ENCODE measurements at places on chromosomes 2 and 18.
A peak's percentile ranks its signal among the peaks of the same experiment; 100 is the strongest.

DNA sequence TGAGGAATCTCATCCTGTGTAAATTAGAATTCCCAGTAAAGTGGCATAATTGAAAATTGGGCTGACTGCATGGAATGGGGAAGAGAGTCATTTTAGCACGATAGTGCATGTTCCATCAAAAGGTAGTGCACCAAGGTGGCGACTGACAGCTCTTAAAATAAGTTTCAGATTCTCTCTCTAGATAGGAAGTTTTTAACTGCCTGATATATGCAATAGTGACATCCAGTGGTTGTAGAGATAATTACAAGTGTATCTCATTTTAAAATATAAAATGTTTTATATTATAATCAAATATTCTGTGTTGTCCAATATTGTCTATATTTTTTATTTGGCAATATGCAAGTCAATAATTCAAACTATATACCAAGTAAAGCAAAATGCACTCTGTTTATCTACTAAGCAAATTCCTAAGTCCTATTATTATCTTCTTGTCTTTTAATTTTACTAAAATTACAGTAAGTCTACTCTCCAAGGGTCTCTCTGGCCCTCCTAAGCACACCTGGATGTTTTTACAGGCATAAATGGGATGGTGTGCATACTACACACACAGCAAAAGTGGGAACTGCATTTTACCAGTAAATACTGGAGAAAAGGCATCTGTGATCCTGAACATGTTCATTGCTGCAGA is 397.7 kb upstream of the HNRNPA3 start:
- H3K36me3 ChIP-seq, result no peaks in the 10 kb centered on the region
- no peak overlapping the region for H3K27ac ChIP-seq
- DNase-seq, result no peak
- no peak overlapping the region for H3K4me3 ChIP-seq

- no peaks in the 10 kb centered on the region for H3K27me3 ChIP-seq
- H3K27ac ChIP-seq, result no peak overlapping the region
- H3K36me3 ChIP-seq, result no peaks in the 10 kb centered on the region
- no peak overlapping the region for H3K4me3 ChIP-seq
Measured at GRCh38 chr2:67526283-67526682, 129.2 kb downstream of the ETAA1 start.

DNA sequence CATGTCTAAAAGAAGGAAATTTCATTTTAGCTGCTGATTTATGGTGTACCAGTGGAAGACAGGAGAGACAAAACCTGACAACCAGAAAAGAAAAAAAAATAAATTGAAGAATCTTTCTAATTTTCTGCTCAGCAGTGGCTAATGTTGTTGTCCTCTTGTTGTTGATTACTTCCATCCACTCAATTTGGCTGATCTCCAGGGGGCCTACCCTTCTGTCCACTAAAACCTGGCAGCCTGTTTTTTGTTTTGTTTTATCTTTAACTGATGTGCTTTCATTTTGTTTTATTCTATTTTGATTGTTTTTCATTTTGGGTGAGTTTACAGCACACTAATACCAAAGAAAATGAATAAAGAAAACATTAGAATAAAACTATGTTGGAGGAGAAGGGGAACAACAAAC is 27.4 kb downstream of the TFPI start:
- no peak for DNase-seq
- H3K4me1 ChIP-seq, result no peaks in the 10 kb centered on the region

- H3K4me1 ChIP-seq, result no peaks in the 10 kb centered on the region
- H3K36me3 ChIP-seq, result no peaks in the 10 kb centered on the region
- DNase-seq, result no peak
Measured at GRCh38 chr18:38879871-38880270, 1314.3 kb upstream of the CELF4 start.

DNA sequence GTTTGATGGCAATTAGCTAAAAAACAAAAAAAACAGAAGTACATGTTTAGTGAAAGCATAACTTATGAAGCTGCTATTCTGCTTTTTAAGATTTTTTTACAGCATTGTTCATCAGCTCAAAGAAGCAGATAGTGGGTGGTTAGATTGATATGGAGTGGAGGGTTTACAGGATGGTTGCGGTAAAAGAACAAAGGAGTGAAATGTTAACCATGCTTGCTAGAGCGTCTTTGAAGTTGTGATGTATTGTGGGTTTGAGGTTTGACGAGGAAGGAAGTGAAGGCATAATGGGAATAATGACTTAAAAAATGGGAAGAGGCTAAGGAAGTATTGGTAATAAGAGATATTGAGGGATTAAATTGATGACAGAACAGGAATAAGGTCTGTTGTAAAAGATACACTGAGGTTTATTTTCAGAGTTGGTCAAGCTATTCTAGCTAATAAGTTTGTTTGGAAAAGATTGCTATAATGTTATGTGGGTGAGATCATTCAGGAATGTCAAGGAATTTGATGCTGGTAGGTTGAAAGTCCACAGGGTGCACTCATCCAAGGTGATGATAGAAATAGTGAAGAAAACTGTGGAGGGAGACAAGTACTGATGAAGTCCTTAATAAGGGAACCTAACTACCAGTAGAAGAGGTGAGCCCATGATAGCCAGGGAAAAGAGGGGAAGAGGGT is 14.6 kb downstream of the SPOPL start:
- H3K36me3 ChIP-seq, result no peaks in the 10 kb centered on the region
- DNase-seq, result no peak
- no peak overlapping the region for H3K27ac ChIP-seq
- H3K4me1 ChIP-seq, result no peaks in the 10 kb centered on the region
- H3K4me3 ChIP-seq, result no peak overlapping the region

DNA sequence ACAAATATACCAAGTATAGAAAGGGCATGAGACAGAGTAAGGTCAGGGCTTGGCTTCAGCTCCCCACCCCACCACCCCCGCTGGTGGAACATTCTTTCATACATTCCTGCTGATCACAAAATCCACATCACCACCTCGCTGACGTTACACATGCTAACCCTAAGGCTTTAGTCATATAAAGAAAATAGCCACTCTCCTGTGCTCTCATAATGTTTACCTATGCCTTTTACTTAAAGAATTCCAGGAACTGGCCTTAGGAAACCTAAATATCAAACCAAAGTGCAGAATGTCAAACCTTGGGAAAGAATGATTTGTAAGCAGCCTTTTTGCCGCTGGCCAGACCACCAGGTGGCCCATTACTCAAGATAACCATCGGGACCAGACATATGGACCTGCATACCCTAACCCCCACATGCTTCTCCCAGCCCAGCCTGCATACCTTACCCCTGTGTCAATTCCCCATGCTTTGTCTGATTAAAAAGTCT is 136.3 kb upstream of the SLC39A10 start:
- H3K36me3 ChIP-seq, result no peaks in the 10 kb centered on the region
- H3K4me1 ChIP-seq, result no peaks in the 10 kb centered on the region
- DNase-seq, result no peak
- H3K27ac ChIP-seq, result no peak overlapping the region
- H3K27me3 ChIP-seq, result no peaks in the 10 kb centered on the region

- no peaks in the 10 kb centered on the region for H3K27me3 ChIP-seq
- no peaks in the 10 kb centered on the region for H3K36me3 ChIP-seq
- no peak overlapping the region for H3K4me3 ChIP-seq
- no peaks in the 10 kb centered on the region for H3K4me1 ChIP-seq
- H3K27ac ChIP-seq, result no peak overlapping the region
Measured at GRCh38 chr2:2182551-2183071, 148.5 kb downstream of the MYT1L start.

- no peaks in the 10 kb centered on the region for H3K36me3 ChIP-seq
- no peak overlapping the region for H3K27ac ChIP-seq
- no peak overlapping the region for H3K4me3 ChIP-seq
- H3K27me3 ChIP-seq, result no peaks in the 10 kb centered on the region
Measured at GRCh38 chr18:54626779-54627178, 35.7 kb downstream of the DYNAP start.

DNA sequence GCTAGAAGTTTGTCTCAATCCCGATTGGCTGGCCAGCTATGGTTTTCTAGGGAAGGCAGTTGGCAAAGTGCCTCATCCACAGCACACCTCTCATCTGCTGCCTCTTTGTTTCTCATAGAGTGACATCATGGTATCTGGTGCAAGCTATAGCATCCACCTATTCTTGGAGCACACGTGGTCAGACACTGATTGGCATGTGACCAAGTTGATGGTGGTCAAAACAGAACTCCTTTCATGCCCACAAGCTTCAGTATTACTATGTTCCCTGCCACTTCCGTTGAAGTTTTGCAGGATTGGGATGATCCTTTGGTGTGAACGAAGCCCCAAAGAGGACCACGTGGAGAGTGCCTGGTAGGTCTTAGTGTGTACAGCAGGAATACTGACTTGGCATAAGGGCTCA is 28.8 kb downstream of the TTC32 start:
- H3K36me3 ChIP-seq, result peaks cover 5% of the 10 kb centered on the region
- H3K4me3 ChIP-seq, result no peak overlapping the region
- no peaks in the 10 kb centered on the region for H3K27me3 ChIP-seq
- H3K4me1 ChIP-seq, result peaks cover 9% of the 10 kb centered on the region
- H3K27ac ChIP-seq, result no peak overlapping the region
- no peak for DNase-seq

DNA sequence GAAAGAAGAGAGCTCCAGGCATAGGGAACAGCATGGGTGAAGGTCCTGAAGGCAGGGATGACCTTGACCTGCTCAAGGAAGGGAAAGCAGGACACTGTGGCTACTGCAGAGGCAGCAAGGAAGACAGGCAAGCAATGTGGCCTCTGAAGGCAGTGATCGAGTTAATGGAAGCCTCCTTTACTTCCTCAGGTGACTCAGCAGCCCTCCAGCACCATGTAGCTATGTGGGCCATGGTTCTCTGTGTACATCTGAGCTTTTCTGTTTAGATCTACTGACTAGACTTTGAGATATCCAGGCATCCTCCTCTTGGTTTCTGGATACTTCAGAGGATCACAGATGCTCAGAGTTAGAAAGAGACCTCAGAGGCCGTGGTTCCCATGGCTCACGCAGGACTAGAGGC is 107.3 kb upstream of the PID1 start:
- no peaks in the 10 kb centered on the region for H3K27me3 ChIP-seq
- H3K4me3 ChIP-seq, result no peak overlapping the region
- no peak for DNase-seq
- H3K4me1 ChIP-seq, result no peaks in the 10 kb centered on the region
- H3K27ac ChIP-seq, result no peak overlapping the region

DNA sequence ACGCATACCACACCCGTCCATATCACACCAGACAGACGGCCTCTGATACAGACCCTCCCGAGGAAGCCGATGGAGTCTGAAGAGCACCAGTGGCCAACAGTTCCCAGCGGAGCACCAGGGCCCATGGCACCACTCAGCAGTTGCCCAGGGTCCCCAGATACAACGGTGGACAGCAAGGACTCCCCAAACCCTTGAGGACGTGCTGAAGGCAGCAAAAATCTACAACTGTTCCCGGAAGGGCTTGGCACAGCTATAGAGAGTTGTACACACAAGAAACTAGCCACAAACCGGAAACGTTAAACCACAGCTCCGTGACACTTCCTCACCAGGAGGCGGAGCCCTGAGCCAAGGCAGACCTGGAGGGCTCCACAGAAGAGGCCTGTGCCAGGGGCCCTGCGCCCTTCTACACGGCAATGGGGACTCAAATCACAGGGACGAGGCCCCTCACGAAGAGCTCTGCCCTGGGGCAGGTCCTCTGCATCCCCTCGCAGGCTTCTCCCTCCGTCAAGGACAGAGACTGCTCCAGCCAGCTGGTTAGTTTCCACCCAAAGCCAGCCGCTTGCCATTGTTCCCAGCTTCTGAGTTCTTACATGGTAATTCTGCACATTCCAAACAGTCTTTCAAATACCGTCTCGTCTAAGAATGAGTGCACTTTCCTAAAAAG is 133.4 kb downstream of the HDAC4 start:
- peak overlapping the region; percentile 89 for H3K27ac ChIP-seq

DNA sequence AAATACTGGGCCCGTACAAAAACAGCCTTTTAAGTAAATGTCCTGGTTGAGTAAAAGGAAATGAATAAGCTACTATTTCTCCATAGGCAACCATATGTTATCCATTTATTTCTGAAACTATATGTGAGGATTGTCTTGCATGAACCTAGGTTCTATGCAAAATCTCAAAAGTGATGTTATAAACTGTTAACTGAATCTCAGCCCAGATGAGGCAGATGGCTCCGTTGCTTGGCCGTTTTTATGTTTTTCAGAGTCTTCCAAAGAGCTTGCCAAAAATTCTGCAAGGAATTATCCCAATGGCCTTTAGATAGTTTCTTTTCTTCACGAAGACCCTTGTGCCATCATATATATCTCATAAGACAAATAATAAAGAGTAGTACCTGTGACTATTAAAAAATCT is 1669.5 kb upstream of the DDX18 start:
- no peaks in the 10 kb centered on the region for H3K27me3 ChIP-seq
- no peak overlapping the region for H3K4me3 ChIP-seq
- no peaks in the 10 kb centered on the region for H3K36me3 ChIP-seq
- H3K27ac ChIP-seq, result no peak overlapping the region
- no peak for DNase-seq

GRCh38 chr2:199627417-199627816 is 169.7 kb upstream of the SATB2 start:
- H3K4me1 ChIP-seq, result no peaks in the 10 kb centered on the region
- H3K36me3 ChIP-seq, result no peaks in the 10 kb centered on the region
- H3K27me3 ChIP-seq, result no peaks in the 10 kb centered on the region
- no peak for DNase-seq
- H3K4me3 ChIP-seq, result no peak overlapping the region

- no peaks in the 10 kb centered on the region for H3K36me3 ChIP-seq
- no peak for DNase-seq
- H3K27ac ChIP-seq, result no peak overlapping the region
- no peaks in the 10 kb centered on the region for H3K4me1 ChIP-seq
- H3K27me3 ChIP-seq, result no peaks in the 10 kb centered on the region
Measured at GRCh38 chr2:27832396-27832795, 57.8 kb downstream of the RBKS start.

DNA sequence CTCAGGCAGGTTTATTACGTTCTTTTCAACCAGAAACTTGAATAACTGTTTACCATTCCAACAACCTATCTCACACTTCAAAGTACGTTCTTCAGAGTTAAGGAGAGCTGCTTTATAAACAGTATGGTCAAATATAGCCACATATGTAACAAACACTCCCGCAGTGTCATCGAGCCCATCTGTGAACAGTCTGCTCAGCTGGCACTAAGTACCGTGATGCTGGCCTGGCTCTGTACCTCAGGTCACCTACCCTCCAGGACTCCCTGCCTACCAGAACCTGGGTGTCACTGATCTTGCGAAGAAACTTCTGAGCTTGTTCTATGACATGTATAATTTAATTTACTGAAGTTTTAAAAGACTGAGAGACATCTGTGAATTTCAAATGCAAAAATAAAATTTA is 71.4 kb downstream of the SEPTIN10 start:
- H3K36me3 ChIP-seq, result no peaks in the 10 kb centered on the region
- H3K27me3 ChIP-seq, result no peaks in the 10 kb centered on the region
- H3K4me3 ChIP-seq, result no peak overlapping the region
- no peak overlapping the region for H3K27ac ChIP-seq

Data from effector memory CD4-positive, alpha-beta T cell (primary cell).